ENCODE measurements at places on chromosomes 13 and 19. TPM values are rescaled to one million over a fixed set of nuclear protein-coding genes. Genes with fewer than 3 reads are reported as not detected.

Gene HCST
- 0.41 TPM for total RNA-seq

DNA sequence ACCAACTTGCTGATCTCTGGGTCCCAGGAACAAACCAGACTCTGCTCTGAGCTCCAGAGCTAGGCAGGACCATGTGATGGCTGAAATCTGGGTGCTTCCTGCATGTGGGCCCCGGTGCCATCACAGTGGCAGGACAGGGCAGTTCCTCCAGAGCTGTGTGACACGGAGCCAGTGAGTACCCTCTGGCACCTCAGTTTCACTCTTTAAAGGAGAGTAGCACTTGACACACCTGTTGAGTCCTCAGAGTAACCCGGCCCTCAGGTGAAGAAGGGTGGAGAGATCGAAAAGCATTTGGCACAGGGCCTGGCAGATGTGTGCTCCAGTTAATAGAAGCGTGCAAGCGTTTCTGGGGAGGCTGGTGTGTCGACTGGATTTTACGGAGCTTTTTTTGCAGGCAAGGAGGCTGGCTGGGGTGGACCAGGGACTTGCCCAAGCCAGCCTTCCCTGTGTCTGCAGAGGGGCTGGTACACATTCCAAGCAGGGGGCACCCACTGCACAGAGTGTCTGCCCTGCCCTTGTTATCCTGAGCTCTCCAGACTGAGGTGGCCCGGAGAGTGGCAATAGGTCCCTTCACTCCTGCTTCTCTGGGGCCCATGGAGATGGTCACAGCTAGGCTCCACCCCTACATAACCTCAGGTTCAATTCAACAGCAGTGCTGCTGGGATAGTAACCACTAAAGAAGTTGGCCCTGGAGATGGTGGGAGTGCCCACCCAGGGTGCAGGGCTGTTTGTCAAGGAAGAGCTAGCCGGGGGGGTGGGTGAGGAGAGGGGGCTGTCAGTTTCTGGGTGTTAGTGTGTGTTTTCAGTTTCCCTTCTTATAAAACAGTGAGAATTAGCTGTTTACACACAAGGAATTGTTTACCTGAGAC lies 8.3 kb downstream of the RPS19 start:
- DNase-seq = no peak

Gene PGLYRP1
- total RNA-seq = not detected

Gene NHLRC3
- 40.8 TPM for total RNA-seq

DNA sequence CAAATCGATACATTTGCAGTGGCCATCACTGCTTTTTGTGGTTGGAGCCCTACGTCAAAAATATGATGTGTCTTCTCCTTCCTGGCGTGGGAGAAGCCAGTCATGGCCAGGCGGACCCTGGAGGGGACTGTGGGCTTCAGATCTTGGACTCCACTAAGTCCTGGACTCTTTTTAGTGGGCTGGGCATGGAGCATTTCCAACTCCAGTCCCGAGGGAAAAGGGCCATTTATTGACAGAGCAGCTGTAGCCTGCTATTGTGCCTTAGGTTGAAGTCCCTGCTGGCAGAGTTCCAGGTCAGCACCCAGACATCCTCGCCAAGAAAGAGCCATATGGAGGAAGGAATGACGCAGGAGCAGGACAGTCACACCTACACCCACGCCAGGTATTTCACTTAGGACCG lies 179.2 kb upstream of the ZNF507 start:
- DNase-seq = no peak

Gene PLK5
- not detected for total RNA-seq

DNA sequence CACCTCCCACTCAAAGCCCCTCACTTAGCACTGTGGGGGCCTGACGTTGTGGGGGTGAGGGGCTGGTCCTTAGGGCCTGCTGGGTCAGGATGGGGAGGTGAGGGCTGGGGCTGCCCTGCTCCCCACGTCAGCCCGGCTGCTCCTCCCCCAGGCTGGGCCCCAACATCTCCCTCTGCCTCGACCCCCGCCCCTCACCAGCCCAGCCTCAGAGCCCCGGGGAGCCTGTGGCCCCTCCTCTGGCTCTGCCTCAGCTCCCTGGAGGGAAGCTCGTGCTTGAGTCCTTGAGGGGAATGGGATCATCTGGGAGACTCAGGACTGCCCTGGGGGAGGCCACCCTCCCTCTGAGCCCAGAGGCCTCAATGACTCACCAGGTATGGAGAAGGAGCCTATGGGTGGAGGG lies 6.8 kb downstream of the LILRA4 start:
- no peak for DNase-seq

Measured in frontal cortex (tissue), 4 donors.